ENCODE measurements at places on chromosomes 13 and 19.

DNA sequence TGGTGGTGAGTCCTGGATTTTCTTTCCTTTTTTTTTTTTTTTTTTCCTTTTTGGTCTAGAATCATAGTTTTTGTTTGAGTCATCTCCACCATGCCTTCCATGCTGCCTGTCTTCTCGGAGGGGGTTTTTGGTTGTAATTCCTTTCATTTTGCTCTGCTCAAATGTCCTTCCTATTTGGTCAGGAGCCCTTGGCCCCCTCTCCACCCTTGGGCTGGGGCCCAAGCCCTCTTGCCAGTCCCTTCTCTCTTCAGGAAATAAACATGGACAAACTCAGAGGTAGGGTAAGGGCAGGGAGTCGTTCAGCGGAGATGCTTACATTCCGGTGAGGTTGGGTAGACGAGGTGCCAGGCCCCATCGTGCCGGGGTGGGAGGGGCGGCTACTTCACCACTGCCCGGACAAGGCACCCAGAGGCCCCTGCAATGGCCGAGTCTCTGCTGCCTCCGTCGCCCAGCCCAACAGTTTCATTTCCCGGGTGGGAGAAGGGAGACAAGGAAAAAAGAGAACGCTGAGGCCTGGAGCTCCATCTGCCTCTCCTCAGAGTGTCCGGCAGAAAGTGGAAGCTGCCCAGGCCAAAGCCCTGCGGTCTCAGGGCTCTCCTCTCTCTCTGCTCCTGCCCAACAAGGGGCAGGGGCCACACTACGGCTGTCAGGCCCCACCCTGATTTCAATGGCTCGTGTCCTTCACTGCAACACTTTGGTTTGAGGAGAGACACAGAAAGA, 12.7 kb downstream of the ZNF574 start:
- DNase-seq: no peak

- no peak for DNase-seq
Measured at GRCh38 chr13:85527316-85527715, 271.9 kb downstream of the SLITRK6 start.

- no peak for DNase-seq
Measured at GRCh38 chr19:45729800-45730290, 851 bp downstream of the FBXO46 start.

- no peak for DNase-seq
Measured at GRCh38 chr13:66528944-66529576, 701.1 kb downstream of the PCDH9 start.

DNA sequence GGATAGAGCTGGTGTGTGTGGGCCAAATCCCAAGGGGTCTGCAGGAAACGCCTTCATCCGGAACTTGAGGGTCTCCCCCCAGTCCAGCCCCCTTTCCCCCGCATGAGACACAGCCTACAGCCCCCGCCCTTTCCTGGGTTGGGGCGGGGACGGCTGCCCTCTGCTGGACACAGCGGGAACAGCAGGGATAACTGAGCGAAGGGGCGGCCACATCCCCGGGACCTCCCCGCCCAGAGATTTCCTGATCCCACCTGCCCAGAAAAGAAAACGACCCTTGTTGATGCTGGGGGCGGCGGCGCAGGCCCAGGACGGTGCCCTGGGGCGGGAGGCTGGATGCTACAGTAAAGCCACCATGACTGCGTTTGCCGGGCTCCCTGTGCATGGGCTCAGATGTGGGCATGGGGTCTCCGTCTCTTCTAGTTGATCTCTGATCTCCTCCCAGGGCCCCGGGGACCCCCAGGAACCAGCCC, 14.2 kb downstream of the ONECUT3 start:
- no peak for DNase-seq

- DNase-seq: no peak
Measured at GRCh38 chr19:2423915-2424685, 3.3 kb downstream of the TIMM13 start.

DNA sequence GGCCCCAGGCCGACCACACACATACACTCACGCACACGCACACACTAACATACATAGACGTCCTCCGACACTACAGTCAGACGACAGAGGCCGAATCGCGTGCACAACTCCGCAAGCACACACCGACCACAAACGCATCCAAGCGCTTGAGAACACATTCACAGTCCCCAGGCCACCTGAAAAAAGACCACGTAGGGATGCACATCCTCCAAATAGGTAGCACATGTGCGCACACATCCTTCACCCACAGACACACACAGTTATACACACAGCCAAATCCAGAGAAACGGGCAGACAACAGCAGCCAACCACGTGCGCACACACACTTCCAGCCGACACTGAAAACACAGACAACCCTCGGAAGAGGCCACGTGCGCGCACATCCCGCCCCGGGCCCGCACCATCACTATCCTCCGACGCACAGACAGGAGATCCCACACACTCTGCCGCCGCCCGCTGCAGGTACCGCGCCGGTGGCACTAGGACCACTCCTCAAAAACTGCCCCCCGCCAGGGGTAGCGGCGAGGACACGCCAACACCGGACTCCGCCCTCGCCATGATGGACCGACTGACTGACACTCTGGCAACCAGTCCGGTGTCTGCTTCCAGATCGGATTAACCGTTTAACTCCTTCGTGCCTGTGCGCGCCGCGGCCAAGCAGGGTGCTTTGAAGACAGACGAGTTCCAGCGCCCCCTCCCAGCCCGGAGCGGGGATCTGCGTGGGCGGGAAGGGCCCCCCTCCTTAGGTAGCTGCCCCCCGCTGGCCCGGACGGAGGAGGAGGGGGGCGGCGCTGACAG, 493 bp upstream of the PDE4A start:
- DNase-seq: no peak

DNA sequence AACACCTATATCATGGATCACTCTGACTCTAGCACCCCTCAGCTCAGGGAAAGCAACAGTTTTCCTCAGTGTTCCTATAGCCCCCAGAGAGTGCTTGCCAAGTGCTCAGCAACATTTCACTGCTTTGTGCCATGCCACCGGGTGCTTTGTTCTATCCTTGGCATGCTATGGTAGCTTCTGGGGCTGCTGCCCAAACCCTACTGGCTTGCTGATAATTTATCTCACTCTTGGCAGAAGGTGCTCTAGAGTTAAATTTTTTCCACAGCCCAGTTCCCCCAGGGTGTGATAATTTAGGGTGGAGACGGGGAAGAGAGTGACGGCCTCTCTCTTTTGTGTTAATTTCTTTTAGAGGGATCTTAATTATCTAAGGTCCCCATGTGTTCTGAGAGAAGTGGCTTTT, 12.6 kb upstream of the CSNK1A1L start:
- no peak for DNase-seq

- no peak for DNase-seq
Measured at GRCh38 chr19:1840541-1841115, 7.7 kb downstream of the REXO1 start.

DNA sequence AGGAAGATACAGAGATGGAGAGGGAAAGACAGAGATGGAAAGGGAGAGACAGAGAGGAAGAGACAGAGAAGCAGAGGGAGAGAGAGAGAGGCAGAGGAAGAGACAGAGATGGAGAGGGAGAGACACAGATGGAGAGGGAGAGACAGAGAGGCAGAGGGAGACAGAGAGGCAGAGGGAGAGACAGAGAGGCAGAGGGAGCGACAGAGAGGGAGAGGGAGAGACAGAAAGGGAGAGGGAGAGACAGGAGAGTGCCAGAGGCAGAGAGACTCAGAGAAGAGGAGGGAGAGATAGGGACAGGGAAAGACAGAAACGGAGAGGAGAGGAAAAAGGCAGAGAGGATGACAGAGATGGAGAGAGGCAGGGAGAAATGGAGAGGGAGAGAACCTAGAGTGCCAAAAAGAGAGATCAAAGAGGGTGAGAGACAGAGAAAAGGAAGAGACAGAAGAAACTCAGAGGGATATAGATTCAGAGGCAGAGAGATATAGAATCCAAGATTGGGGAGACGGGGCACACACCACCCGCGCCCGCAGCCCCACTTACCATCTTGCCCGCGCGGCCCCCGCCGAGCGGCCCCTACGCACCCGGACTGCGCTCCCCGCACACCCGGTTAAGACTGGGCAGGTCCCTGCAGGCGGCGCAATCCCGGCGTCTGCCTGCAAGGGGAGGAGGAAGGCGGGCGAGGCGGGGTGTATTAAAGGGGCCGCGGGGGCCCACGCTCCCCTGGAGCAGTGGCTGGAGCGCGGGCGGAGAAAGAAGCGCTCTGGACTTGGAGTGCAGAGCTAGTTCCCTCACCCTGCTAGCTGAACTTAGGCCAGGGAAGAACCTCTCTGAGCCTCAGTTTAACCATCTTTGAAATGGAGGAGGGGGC, 10.7 kb downstream of the TM6SF2 start:
- no peak for DNase-seq

DNA sequence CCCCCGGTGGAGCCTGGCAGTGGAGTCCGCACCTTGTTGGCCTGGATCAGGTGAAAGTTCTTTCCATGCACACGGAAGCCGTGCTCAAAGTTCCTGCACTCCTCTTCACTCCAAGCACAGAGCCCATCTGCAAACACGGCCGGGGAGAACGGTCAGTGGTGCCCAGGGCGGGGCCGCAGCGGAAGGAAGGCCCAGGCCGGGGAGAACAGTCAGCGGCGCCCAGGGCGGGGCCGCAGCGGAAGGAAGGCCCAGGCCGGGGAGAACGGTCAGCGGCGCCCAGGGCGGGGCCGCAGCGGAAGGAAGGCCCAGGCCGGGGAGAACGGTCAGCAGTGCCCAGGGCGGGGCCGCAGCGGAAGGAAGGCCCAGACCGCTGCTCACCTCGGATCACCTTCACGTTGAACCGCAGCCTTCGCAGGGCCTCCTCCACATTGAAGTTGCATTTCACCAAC, 20.6 kb upstream of the PLPP2 start:
- DNase-seq: no peak

DNA sequence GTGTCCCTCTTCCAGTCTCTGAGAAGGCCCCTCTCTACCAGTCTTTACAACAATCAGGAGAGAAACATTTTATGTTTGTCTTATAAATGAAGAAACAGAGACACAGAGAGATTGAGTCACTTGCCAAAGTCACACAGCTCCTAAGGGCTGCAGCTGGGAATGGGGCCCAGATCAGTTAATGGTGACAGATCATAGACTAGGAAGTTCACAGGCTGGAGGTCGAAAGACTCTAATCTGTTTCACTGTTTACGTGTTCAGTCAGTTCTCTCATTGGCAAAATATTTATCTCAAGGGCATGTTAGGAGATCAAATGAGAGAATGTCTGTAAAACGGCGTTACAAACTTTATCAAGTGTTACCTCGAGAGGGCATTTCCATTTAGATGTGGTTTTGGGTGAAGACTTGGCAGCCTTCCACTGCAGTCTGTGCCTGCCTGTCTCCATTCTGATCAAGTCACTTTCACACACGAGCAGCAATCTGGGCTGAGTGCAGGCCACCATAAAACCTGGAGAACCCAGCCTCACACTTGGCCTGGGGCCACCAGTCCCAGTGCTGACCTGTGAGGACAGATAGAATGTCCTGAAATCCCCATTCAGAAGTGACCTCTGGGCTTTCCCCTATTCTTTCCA, 65.1 kb downstream of the SIAH3 start:
- no peak for DNase-seq

DNA sequence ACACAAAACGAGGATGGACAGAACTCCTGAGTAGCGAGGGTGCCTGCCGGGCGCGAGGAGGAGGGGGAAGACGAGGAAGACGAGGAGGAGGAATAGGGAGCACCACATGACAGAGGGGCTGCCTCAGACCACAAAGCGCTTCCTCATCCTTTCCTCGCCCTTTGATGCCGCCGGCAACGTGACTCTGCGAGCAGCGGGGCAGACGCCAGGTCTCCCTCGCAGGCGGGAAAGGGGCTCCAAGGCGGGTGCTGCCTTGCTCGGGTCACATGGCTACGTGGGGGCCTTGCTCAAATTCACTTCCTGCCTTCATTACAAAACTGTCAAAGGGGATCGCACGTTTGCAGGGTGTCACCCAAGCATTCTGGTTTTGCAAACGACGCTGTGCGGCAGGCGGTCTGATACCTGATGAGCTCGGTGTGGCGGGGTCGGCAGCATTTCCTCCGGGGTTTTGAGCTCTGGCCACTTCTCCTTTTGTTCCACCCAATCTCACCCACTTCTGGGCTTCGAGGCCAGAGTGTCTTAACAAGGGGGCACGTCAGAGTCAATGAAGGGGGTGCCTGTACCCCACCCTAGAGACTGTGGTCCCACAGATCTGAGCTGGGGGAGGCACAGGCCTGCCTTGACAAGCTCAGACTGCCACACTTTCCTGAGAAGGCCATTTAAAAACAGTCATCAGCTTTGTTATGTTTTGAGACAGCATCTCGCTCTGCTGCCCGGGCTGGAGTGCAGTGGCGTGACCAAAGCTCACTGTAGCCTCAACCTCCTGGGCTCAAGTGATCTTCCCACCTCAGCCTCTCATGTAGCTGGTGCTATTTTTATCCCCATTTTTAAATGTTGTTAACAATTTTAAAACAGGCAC, 14.9 kb downstream of the MAP2K2 start:
- DNase-seq: no peak

GRCh38 chr19:34832581-34833112, 59.6 kb upstream of the ZNF599 start:
- no peak for DNase-seq

GRCh38 chr13:21100994-21101757, 39.8 kb upstream of the LATS2 start:
- DNase-seq: no peak

DNA sequence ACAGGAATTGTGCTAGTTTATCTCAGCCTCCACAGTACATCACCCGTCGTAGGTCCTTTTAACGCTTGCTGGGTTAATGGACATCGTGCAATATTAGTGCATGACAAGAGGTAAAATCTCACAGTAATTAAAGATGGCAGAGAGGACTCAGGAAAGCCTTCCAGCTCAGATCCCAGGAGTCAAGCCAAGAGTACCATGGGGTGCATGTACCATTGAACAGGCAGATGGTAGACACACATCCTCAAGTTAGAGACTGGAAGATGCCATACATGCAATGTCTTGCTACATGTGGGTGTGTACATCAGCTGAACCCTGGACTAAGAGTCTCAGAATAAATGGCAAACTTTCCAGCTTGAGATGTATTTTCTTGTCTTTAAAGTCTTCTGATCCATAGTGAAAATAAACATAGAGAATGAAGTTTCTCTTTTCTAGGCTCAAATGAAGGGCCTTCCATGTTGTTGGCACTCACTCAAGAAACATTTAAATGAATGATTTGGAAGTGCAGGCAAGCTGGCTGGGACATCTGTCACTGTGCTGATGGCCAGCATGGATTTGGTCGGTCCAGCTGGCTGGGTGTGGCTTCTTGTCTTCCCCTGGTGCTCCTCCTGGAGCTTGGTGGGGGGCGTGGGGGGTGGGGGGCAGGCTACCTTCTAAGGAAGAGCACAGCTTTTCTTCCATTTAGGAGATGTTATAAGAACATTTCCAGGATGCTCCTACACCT, 290.9 kb upstream of the MAB21L1 start:
- DNase-seq: no peak

DNA sequence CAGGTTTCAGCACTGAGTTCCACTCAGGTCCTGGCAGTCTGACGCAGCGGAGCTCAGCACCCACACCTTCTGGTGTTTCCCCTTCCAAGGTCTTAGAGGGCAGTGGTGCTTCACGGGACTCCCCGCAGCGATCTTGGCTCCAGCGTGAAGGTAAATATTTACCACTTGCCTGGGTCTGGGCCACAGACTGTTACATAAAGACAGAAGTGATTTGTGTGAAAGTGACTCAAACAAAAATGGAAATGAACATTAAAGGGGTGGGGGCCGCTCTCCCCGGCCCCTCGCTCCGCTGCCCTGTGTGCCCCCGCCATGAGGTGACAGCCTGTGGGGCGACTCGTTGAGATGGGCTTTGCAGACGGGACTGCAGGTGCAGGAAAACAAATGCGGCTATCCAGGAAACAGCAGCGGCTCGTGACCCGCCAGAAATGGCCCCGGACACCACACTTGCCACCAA, 55.0 kb downstream of the GGACT start:
- DNase-seq: no peak

- no peak for DNase-seq
Measured at GRCh38 chr19:17078920-17079709, 3.5 kb downstream of the MYO9B start.

GRCh38 chr19:49889687-49890348, 6.9 kb downstream of the IL4I1 start:
- DNase-seq: no peak
